ENCODE measurements at places on chromosomes 5 and 9.

GRCh38 chr9:123590499-123590898, 234.5 kb downstream of the CRB2 start:
- DNase-seq, result no peak

GRCh38 chr5:45101146-45101545, 292.4 kb downstream of the MRPS30 start:
- DNase-seq, result no peak

DNA sequence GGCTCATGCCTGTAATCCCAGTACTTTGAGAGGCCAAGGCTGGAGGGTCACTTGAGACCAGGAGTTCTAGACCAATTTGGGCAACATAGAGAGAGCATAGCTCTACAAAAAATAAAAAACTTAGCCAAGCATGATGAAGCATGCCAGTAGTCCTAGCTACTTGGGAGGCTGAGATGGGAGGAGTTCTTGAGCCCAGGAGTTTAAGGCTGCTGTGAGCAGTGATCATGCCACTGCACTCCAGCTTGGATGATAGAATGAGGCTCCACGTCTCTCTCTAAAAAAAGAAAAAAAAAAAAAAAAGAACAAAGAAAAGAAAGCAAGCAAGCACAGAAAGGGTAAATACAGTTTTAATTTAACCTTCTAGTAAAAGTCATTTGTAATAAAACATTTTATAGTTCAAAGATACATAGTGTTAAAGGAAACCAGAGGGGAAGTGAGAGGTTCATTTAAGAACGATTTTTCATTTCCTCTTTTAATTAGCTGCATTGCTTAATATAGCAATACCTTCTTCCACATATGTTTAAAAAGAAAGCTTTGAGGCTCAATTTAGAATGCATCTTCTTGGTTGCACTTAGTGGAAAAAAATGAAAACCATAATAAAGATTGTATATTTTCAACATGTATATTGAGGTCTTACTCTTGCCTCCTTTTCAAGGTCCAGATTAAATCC, 14.9 kb downstream of the GAPT start:
- no peak for DNase-seq

- no peak for DNase-seq
These were observed 584.7 kb downstream of the EBF1 start for GRCh38 chr5:158514986-158515359.

GRCh38 chr5:111582451-111582850, 70.1 kb upstream of the STARD4 start:
- no peak for DNase-seq

- DNase-seq, result no peak
These were observed 30.5 kb downstream of the SHB start for GRCh38 chr9:38038307-38039089.

DNA sequence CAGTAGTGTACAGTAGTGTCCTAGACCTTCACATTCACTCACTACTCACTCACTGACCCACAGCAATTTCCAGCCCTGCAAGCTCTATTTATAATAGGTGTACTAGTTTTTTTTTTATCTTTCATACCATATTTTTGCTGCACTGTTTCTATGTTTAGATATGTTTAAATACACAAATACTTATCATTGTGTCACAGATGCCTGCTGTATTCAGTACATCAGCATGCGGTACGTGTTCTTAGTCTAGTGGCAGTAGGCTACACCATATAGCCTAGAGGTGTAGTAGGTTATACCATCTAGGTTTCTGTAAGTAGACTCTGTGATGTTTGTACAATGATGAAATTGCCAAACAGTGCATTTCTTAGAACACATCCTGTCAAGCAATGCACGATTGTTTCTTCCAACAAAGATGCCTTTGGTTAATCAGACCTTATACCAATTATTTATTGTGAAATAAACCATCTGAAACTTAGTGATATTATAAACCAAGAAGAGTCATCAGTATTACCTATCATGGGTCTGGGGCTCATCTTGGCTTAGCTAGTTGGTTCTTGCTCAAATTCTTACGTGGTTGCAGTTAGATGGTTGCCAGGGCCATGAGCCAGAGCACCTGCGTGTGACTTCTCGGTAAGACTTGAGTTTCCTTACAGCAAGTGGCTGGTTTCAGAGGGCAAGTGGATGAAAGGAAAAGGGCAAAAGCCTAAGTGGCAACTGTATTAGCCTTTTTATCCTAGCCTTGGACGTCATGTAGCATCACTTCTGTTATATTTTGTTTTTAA, 41.1 kb downstream of the ERBIN start:
- no peak for DNase-seq

- DNase-seq, result peak; percentile 92
These were observed 353 bp upstream of the PAX5 start for GRCh38 chr9:37034305-37034937.

Measured in NCI-H526 (cell line).